ENCODE measurements at places on chromosomes 3 and 15. TPM values are rescaled to one million over a fixed set of nuclear protein-coding genes. Genes with fewer than 3 reads are reported as not detected.

PRRT3 gene
- 5.9 TPM for total RNA-seq

CCNB2 gene
- total RNA-seq, result 60.0 TPM

CX3CR1 gene
- not detected for total RNA-seq

CASR gene
- not detected for total RNA-seq

APH1B gene
- 33.5 TPM for total RNA-seq

OR5H1 gene
- not detected for total RNA-seq

STXBP5L gene
- total RNA-seq, result 0.15 TPM

CLDN18 gene
- total RNA-seq, result not detected

UBE2E2 gene
- total RNA-seq, result 44.7 TPM

CCRL2 gene
- total RNA-seq, result not detected

SPRED1 gene
- 39.9 TPM for total RNA-seq

ASB14 gene
- not detected for total RNA-seq

CCDC39 gene
- not detected for total RNA-seq

HCLS1 gene
- total RNA-seq, result 0.94 TPM

ALS2CL gene
- total RNA-seq, result 3.4 TPM

SLC24A5 gene
- not detected for total RNA-seq
